Hematopoietic multipotent progenitor cell treated with erythropoietin and hydrocortisone succinate and interleukin-3 and kit ligand, for 8 days (in vitro differentiated cells): ENCODE measurements at places on chromosomes 13 and 19.
A peak's percentile ranks its signal among the peaks of the same experiment; 100 is the strongest.

DNA sequence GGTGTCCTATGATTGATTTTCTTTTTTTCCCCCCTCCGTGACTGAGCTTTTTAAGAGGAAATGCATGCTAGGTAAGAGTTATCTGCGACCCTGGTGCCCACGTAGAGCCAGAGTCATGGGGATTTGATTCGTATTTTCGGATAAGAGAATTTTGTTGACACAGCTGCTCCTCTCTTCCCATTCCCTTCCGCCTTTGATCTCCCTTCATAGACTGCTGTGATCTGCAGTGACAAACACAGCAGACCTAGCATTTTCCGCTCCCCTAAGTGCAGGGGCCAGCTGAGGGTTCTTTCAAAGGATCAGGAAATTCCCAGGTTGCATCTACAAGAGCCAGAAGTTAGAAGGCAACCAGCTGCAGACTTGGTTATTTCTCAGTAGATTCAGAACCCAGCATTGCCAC lies 70.5 kb downstream of the ZNF568 start:
- no peak for DNase-seq

DNA sequence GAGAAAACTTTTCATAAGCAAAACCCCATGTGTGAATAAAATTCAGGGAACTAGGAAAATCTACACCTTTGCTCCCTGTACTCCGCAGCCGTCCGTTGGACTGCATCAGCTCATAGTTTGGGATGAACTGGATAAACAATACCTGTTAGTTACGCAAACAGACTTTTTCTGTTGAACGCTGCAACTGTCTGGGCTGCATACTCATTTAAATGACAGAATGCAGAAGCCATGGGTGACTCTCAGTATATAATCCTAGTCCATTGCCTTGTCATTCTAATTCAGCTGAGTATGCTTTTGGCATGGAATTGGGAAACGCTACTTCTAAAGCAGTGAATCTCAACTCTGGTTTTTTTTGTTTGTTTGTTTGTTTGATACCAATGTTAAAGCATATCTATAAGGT lies 151.6 kb downstream of the SLITRK1 start:
- no peak for DNase-seq

GRCh38 chr19:46775642-46776258 lies 12.6 kb downstream of the SLC1A5 start:
- DNase-seq = no peak

DNA sequence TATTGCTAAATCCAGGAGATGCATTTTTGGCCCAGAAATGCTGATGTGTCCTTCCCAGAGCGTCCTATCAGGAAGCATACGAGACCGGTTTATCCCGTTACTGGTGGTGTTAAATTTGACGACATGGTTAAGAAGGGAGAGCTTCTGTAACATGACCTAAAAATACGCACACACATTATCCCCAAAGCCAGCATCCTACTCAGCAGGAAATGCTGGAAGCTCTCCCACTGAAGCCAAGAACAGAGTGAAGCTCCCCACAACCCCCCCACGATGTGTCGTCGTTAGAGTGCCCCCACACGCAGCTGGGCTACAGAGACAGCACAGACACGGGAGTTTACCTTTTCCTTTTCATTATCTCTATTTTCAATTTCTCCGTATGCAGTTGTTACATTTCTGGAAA lies 45.1 kb upstream of the MCF2L start:
- no peak for DNase-seq

- no peak for DNase-seq
Measured at GRCh38 chr19:19119325-19120237, 18.7 kb downstream of the TMEM161A start.

DNA sequence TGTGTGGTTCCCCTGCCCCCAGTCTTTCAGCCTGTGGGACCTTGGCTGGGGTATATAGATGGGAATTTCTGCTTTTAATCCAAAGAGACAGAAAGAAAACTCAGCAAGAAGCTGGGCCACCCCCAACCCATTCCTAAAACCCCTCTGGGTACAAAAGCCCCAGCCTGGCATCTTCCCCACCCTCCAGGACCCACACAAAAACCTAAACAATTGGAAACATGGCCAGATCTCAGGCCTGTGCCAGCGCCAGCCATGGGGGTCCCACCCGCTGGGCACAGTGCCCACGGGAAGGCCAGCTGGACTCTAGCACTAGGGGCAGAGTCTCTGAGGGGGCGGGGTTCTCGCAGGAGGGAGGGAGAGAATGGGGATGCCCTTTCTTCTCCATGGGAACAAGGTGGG lies 8.6 kb downstream of the LYL1 start:
- DNase-seq = peak; percentile 6

GRCh38 chr13:23617551-23618024 lies 47.4 kb downstream of the TNFRSF19 start:
- peak; percentile 78 for DNase-seq

- no peak for DNase-seq
Measured at GRCh38 chr13:53398051-53398450, 369.4 kb downstream of the OLFM4 start.

GRCh38 chr13:100773923-100774663 lies 99.5 kb upstream of the TMTC4 start:
- no peak for DNase-seq

GRCh38 chr13:73924607-73925006 lies 209.6 kb downstream of the KLF12 start:
- no peak for DNase-seq

DNA sequence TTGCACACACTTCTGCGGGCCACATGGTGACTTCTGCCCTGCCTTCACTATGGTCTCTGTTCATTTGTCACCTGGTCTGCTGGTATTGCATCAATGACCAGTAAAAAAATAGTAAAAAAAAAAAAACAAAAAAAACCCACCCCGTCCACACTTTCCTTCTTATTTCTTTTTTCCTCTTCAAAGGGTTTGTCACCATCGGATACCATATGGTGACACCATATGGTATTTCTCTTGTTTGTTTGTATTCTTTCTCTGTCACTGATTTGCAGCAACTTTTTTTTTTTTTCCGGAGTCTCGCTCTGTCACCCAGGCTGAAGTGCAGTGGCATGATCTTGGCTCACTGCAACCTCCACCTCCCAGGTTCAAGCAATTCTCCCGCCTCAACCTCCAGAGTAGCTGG lies 26.2 kb upstream of the OR7C2 start:
- DNase-seq = no peak

DNA sequence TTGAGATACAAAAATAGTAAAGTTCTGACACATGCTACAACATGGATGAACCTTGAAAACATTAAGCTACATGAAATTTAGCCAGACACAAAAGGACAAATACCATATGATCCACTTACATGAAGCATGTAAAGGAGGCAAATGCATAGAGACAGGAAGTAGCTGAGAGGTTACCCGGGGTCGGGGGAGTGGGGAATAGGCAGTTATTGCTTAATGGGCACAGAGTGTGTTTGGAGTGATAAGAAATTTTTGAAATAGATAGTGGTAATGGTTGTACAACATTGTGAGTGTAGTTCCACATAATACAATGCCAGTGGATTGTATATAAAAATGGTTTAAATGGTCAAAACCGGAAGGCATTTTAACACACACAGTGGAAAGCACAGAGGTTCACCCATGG lies 4.3 kb downstream of the N4BP2L1 start:
- DNase-seq = peak; percentile 94

GRCh38 chr19:40613690-40614621 lies 12.8 kb downstream of the LTBP4 start:
- peak; percentile 90 for DNase-seq

DNA sequence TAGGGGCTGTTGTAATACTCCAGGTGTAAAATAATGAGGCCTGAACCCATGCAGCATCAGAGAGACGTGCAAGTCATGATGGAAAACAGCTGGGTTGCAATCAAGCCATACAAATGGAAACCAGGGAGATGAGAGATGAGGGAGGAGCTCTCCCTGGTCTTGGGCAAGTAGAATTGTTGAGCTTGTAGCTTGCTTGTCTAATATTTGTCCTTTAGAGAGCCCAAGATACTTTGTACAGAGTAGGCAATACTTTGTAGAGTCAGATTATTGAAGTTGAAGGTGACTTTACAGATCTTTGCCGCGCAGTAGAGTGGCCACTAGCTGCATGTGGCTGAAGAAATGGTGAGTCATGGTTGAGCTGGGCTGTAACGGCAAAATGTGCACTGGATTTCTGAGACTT lies 8.3 kb downstream of the ATP8A2 start:
- DNase-seq = peak; percentile 53

GRCh38 chr19:6958791-6959190 lies 62.4 kb downstream of the MBD3L2B start:
- DNase-seq = no peak

GRCh38 chr13:20182231-20182846 lies 10.4 kb downstream of the GJB2 start:
- DNase-seq = peak; percentile 70

DNA sequence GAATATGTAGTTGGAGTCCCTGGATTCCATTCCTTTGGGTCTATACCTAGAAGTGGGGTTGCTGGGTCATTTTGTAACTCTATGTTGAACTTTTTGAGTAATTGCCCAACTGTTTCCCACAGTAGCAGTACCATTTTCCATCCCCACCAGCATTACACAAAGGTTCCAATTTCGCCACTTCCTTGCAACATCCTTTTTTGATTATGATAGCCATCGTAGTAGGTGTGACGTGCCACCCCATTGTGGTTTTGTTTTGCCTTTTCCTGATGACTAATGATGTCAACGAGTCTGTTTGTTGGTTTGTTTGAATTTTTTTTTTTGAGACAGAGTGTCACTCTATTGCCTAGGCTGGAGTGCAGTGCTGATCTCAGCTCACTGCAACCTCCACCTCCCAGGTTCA lies 3.3 kb upstream of the PEX11G start:
- peak; percentile 57 for DNase-seq

- no peak for DNase-seq
Measured at GRCh38 chr13:70814684-70815083, 706.4 kb upstream of the KLHL1 start.

GRCh38 chr13:43005460-43006236 lies 13.6 kb upstream of the EPSTI1 start:
- DNase-seq = no peak

- no peak for DNase-seq
Measured at GRCh38 chr19:33499248-33499647, 22.3 kb downstream of the PEPD start.

GRCh38 chr13:110161112-110161882 lies 145.7 kb downstream of the COL4A1 start:
- peak; percentile 10 for DNase-seq

GRCh38 chr13:94588541-94588940 lies 7.4 kb downstream of the TGDS start:
- no peak for DNase-seq

- peak; percentile 56 for DNase-seq
Measured at GRCh38 chr13:113491418-113491883, 940 bp upstream of the DCUN1D2 start.
